ENCODE measurements at places on chromosomes 11 and 22.
A peak's percentile ranks its signal among the peaks of the same experiment; 100 is the strongest.

DNA sequence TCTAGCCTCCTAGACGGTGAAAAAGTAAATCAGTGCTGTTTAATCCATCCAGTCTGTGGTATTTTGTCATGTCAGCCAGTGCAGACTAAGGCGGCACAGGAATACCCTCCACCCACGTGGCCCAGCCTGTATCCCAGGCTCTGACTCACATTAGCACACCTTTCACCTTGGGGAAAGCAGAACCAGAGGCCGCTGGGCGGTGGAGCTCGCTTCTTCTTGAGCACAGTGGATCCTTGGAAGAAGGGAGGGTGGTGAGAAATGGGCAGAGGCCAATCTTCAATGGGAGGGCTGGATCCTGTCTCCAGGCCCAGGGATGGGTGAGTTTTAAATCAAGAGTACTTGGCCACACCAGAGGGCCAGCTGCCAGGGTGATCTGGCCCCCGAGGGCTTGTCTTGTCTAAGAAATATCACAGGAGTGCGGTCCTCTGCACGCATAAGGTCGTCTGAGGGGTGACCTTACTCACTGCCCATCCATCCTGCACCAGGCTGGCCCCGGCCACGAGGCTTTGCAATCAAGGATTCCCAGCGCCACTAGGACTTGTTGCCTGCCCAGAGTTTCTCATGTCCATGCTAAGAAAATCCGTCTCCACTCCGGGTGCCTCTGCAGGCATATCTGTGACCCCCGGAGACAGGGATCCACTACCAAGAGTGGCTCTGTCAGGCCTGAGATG is 658.5 kb downstream of the BRD1 start:
- no peak for DNase-seq

- no peak for DNase-seq
Observed at GRCh38 chr11:77446911-77447629, 26.8 kb downstream of the PAK1 start.

DNA sequence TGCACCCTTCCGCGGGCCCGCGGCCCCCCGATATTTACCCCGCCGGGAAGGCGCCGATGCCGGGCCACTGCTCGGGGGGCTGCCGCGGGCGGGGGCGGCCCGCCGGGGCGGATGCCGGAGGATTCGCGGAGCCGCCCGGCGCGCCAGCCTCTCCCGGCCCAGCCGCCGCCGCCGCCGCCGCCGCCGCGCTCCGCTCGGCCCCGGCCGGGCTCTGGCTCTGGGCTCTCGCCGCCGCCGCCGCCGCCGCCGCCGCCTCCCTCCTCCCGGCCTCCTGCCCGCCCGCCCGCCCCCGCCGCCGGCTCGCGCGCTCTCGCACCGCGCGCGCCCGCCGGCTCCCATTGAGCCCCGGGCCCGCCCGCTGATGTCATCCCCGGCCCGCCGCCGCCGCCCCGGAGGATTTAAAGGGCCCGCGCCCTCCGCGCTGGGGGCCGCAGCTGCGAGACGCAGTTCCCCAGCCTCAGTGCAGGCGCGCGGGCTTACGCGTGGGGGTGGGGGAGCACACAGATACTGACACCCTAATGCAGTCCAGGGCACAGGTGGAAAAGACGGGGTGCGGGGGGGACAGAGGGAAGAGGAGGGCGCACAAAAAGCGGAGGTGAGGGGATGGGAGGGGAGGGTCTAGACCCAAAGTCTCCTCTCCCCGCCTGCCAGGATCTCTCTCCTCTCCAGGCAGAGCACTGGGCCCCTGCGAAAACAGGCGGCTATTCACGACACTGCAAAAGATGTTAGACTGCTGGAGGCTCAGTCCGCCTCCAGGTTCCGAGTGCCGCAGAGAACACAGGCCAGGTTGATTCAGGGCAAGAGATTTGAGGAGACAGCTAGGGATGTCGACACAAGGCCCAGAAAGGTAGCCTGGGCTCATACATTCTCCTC is at the start of gene CSNK1E:
Gene CSNK1E, minus strand, starts transcription at position 312 of the 873 bp plus-strand sequence. CDS start 3,276 bp downstream, outside the sequence.
- DNase-seq, result peak; percentile 87

GRCh38 chr11:2742201-2742600 is 42.4 kb upstream of the KCNQ1OT1 start:
- DNase-seq, result no peak

Data from activated CD8-positive, alpha-beta memory T cell treated with anti-CD3 and anti-CD28 coated beads, Interleukin-2, amount 50 U/mL, for 48 hours (primary cell).